Right ventricle myocardium superior (tissue), 1 donor: ENCODE measurements at places on chromosomes 16 and 17.

DNA sequence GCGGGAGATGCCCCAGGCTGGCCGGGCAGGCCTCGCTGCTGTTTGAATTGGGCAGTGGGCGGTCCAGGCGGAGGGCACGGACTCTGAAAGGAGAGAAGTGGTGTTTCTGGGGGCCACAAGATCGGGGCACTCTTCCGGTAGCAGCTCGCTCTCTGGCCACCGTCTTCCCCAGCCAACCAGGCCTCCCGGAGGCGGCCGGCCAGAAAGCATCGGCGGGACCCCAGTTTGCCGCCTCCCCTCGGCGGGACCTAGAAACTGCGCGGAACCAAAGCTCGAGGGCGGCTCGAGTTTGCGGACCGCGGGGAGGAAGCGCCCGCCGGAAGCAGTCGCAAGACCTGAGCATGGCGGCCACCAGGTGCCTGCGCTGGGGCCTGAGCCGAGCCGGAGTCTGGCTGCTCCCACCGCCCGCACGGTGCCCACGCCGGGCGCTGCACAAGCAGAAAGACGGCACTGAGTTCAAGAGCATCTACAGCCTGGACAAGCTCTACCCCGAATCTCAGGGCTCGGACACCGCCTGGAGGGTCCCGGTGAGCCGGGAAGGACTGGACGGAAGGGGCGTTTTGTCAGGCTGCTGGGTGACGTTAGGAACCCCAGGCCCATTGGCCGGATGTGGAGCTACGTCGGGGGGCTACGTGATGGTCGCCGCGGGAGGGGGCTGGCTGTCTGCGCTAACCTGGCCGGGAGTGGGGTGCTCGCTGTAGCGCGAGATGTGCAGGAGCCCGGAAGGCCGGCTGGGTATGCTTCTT is at the start of gene MRPL58:
MRPL58 (plus strand) TSS at position 325 of the 746 bp plus-strand sequence; CDS start at position 342, 17 bp downstream.
- peak; percentile 89 for DNase-seq

- DNase-seq: no peak
Observed at GRCh38 chr17:43945074-43945829, 3.0 kb upstream of the PPY start.

GRCh38 chr16:54402270-54402669 is 115.7 kb upstream of the IRX3 start:
- DNase-seq: peak; percentile 76

DNA sequence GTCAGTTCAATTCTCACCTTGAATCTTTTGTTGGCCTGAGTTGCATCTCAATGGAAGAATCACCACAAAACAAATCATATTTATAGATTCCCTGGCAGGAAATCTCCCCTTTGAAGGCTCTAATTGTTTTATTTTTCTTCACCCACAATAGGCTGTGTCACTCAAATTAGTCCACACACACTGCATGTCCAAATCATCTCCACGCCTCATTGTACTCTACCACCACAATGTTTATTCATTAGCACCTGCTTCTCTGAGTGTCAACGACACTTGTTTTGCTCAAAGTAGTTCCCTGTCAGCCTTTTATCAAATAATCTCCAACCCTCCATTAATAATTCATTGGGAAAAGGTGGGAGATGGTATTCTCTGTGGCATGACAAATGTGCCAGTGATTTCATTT is 164.3 kb downstream of the ABCC12 start:
- no peak for DNase-seq

DNA sequence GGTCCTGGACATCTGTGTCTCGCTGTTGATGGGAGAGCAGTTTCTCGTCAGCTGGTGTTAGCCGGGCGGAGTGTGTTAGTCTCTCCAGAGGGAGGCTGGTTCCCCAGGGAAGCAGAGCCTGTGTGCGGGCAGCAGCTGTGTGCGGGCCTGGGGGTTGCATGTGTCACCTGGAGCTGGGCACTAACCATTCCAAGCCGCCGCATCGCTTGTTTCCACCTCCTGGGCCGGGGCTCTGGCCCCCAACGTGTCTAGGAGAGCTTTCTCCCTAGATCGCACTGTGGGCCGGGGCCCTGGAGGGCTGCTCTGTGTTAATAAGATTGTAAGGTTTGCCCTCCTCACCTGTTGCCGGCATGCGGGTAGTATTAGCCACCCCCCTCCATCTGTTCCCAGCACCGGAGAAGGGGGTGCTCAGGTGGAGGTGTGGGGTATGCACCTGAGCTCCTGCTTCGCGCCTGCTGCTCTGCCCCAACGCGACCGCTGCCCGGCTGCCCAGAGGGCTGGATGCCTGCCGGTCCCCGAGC is 17.9 kb downstream of the GAA start:
- DNase-seq: no peak

DNA sequence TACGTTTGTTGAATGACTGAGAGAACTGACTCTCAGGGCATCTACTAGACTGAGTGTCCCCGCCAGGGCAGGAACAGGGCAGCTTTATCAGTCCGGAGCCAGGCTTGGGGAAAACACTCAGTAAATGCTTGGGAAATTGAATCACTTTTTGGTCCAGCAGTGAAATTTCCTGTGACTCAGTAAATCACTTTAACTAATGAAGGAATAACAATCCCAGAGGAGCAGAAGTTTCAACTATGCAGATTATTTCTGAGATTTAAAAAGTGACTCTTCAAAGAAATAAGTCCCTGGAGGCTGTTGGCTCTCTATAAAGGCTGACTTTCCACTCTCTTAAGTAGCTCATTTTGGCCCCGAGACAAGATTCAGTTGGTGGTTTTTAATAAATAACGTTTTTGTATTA is 101.8 kb downstream of the FOXL1 start:
- DNase-seq: no peak

GRCh38 chr17:28723159-28723835 is 2.7 kb downstream of the TLCD1 start:
- DNase-seq: peak; percentile 3

- DNase-seq: no peak
Observed at GRCh38 chr16:49592546-49593423, 219.2 kb downstream of the C16orf78 start.

DNA sequence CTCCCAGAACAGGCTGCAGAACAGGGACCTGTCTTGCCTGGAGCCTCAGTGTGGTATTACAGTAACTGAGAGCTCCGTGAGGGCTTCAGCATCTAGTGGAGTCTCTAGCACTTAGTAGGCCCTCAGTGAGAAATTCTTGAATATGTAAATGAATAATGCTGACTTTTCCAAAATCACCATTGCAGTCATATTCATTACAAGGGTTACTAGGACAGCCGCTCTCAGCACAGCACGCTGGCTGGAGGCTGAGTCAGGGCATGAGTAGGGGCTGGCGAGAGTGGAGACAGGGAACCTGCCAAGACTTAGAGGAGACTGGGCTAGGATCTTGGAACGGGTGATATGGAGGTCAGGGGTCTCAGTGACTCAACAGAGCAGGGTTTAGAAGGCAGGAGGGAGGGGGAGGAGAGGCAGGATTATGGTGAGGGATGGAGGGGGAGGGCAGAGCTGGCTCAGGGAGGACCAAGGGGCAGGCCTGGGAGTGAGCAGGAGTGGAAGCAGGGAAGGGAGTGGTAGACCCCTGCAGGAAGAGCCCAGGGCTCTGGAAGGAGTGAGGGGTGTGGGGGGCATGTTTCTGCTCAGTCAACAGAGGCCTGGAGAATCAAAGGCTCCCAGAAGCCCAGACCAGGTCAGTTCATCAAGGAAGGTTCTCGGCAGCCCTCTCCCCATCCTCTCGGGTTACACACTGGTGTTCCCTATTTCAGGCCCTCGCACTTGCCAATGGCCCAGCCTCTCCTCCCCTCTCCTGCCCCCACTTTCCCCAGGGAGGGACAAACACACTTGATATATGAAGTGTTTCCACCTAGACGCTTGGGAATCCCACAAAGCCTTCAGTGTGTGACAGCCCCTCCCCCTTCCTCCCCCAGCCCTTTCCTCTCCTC is 42.3 kb downstream of the FZD2 start:
- DNase-seq: peak; percentile 55

GRCh38 chr17:74979408-74980146 is 7.0 kb upstream of the HID1 start:
- no peak for DNase-seq

DNA sequence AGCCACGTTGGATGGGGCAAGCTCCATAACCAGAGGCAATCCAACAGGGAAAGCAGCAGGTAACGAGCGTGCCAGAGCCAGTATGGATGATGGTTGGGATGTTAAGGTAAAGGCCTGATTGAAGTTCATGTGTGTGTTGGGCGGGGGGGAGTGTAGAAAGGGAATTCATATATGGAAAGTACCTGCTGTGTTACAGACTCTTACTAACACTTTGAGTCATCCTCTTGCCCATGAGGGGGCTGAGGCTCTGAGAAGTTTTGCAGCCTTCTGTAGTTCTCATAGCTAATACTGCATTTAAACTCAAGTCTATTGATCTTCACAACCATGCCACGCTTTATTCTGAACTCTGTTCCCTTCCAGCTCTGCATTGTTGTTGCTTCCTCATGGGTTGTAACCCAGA is 28.5 kb downstream of the SYCE1L start:
- no peak for DNase-seq

GRCh38 chr17:36746381-36747053 is 145.1 kb downstream of the MRM1 start:
- no peak for DNase-seq

DNA sequence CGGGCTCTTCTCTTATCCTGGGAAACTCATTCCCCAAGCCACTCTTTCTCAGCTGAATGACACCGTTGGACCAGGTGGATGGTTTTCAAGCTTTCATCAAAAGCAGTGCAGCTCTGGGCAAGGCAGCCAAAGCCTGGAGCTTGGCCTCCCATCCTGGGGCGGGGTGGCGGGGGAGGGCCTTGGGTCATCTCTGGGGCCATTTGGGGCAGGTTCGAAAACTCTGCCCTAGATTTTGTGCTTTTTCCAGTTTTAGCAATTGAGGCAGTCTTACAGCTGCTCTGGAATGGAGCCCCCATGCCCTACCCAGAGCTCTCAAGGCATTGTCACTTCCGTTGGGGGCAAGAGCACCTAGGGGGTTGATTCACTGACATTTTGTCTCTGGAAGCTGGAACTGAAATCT is 9.1 kb downstream of the MPRIP start:
- no peak for DNase-seq

DNA sequence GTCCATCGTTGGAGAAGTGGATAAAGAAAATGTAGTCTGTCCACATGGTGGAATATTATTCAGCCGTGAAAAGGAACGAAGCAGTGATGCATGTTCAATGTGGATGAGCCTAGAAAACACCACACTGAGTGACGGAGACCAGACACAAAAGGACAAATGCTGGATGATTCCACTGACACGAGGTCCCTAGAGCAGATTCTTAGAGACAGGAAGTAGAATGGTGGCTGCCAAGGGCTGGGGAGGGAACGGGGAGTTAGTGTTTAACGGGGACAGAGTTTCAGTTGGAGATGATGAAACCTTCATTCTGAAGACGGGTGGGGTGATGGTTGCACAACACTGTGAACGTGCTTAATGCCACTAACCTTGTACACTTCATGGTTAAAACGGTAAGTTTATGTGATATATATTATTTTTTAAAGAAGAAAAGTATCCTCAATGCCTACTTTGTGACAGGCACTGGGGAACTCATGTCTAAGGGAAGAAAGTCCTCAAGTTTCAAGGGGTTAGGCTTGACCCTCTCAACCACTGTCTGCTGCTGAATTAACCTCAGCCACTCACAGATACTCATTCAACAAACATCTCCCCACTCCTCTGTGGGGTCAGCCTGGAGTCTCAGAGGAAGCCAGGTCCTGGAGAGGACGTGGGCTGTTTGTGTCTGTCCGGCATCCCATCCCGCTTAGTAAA is 17.6 kb downstream of the C16orf74 start:
- peak; percentile 60 for DNase-seq

GRCh38 chr16:83312015-83312717 is 495.6 kb upstream of the HSBP1 start:
- no peak for DNase-seq

DNA sequence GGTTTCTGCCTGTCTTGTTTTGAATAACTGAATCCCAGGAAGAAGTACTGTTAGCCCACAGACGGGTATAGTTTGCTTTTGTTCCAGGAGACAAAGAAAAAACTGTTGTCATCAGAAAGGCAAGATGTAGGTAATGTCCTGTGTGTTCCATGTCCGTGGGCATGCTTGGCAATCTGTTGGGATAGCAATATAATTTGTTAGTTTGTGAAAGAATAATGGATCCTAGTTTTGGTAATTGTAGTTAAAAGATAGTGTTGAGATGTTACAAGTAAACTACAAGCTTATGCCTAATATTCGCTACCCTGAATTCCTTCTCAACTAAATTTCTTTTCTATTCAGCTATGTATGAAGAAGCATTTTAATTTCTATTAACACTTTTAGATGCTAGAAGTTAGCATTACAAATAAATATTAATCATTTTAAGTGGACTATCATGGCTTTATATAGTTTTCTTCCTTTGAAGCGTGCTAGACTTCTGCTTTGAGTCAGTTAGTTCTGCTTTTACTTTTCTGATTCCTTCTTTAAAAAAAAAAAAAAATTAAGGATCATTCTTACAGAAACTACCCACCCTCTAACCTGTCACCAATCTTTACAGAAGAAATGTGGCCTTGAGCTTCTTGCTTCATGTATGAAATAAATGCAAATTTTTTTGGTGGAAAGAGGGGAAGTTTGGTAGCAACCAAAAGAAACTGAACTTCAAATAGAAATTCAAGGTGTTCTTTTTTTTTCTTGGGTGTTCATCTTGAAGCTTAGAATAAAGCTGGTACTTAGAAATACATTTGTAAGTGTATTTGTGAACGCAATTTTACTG is 2.4 kb downstream of the EVI2A start:
- DNase-seq: no peak

DNA sequence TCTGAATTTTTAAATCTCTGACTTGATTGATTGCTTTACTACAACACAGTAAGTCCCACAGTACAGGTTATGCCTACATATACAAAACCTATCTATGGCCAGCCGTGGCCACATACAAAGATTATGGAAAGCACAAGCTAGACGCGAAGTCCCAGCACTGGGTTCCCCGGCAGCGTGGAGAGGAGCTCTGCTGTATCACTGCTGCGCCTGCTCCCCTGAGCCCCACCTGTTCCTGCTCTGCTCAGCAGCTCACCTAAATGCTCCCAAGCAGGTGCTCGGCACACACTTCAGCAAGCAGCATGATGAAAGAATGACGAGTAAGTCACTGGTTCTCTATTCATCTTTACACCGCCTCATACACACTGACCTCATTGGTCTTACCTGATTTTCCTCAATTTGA is 20.6 kb downstream of the ZDHHC7 start:
- no peak for DNase-seq

- no peak for DNase-seq
Observed at GRCh38 chr17:64123114-64123513, 6.8 kb downstream of the ERN1 start.

- no peak for DNase-seq
Observed at GRCh38 chr17:31829649-31830048, 29.4 kb downstream of the COPRS start.

- DNase-seq: no peak
Observed at GRCh38 chr16:35523991-35524390, 2064.6 kb downstream of the TP53TG3F start.

- no peak for DNase-seq
Observed at GRCh38 chr17:12547831-12548230, 117.9 kb upstream of the MYOCD start.

- DNase-seq: no peak
Observed at GRCh38 chr16:24511792-24512191, 27.6 kb upstream of the RBBP6 start.

DNA sequence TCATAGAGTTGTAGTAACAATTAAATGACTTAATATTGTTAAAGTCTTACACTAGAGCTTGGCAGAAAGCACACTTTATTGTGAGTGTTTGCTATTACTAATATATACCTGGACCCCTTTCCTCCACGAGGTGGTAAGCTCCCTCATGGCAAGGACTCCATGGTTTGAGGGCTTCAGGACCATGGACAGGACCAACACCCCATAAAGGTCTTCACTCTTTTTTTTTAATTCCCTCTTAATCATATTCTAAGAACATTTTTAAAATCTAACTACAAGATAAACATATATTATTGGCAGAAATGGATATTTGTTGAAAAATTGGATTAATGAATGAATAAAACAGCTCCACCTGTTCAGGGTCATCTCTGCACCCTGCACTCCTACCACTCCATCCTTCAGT is 154.5 kb downstream of the CBLN1 start:
- no peak for DNase-seq
